SJSA1 (cell line): ENCODE measurements at places on chromosomes 7 and 10. TPM values are rescaled to one million over a fixed set of nuclear protein-coding genes. Genes with fewer than 3 reads are reported as not detected.

- H3K27me3 ChIP-seq: no peaks in the 10 kb centered on the region
- no peaks in the 10 kb centered on the region for H3K4me1 ChIP-seq
- H3K4me3 ChIP-seq: no peak overlapping the region
- H3K36me3 ChIP-seq: no peaks in the 10 kb centered on the region
- DNase-seq: no peak
- no peak overlapping the region for H3K27ac ChIP-seq
These were observed 144.9 kb upstream of the FOXP2 start for GRCh38 chr7:114269714-114270113.

DNA sequence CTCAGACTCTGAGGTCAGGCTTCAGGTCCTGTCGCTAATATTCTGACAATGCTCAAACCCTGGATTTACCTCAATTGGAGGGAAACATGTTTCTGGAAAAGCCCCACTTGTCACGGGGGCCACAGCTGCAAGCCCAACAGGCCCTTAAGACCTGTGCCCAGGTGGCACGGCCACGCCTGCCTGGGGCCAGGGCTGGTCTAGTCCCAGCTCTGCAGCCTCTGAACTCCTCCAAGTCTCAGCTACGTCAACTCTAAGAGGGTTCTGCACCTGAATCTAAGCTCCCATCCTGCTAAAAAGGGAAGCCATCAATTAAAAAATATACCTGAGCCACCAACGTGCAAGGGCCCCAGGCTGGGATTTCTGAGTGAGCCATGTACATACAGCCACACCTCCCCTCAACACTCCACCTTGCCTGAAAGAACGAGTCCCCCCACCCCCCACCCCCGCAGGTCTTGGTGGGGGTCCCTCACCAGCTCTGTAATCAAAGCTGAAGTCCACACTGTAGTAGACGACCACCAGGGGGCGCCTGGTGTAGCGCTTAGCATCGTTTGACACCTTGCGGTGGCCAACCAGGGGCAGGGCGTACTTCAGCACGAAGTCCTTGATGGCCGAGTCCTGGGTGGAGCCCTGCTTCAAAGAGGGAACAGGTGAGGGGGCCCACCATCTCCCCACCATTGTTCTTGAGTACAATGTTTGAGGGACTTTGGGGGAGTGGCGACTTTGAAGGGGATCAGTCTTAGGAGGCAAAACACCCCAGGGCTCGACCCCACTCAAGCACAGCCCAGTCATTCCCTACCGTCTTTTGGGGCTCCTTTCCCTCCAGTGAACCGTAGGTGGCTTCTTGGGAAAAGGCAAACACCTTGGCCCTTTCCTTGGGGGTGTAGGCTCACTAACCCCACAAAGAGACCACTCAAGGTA is 22.6 kb downstream of the PDIA4 start:
- no peak overlapping the region for H3K4me3 ChIP-seq
- H3K4me1 ChIP-seq: no peaks in the 10 kb centered on the region
- peak; percentile 79 for DNase-seq

DNA sequence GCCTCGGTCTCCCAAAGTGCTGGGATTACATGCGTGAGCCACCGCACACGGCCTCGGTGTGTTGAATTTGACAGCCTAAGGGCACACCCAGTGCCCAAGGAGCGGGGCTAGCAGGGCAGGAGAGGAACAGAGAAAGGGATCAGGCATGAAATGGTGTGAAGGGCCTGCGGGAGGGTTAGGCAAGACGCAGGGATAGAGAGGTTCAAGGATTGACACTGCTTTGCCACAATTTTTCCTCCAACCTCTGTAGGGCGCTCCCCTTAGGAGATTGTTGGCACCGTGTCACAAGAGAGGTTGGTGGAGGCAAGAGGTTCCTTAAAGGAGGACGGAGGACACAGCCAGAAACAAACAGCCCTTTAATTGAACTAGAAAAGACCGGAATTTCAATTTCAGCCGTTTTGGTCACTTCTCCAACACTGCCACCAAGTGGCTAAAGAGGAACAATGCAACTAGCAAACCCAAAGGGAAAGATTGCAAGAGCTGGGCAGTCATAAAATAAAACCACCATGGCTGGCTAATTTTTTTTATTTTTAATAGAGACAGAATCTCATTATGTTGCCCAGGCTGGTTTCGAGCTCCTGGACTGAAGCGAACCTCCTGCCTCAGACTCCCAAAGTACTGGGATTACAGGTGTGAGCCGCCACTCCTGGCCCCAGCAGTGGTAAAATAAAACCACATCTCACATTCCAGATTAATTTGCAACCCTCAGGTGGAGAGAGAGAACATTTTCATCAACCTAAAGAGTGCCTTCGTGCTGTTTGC is 6.9 kb upstream of the CREB3L2 start:
- H3K36me3 ChIP-seq: no peaks in the 10 kb centered on the region
- peaks cover 3% of the 10 kb centered on the region for H3K4me1 ChIP-seq
- H3K4me3 ChIP-seq: no peak overlapping the region
- no peak for DNase-seq
- no peak overlapping the region for H3K27ac ChIP-seq
- H3K27me3 ChIP-seq: 0 out of 2 replicates have a peak, but pooled peaks cover 3% of the 10 kb centered on the region

GUSB gene
- total RNA-seq: 47.0 and 70.8 TPM in 2 replicates

TAC1 gene
- not detected in 2 replicates for total RNA-seq

DNA sequence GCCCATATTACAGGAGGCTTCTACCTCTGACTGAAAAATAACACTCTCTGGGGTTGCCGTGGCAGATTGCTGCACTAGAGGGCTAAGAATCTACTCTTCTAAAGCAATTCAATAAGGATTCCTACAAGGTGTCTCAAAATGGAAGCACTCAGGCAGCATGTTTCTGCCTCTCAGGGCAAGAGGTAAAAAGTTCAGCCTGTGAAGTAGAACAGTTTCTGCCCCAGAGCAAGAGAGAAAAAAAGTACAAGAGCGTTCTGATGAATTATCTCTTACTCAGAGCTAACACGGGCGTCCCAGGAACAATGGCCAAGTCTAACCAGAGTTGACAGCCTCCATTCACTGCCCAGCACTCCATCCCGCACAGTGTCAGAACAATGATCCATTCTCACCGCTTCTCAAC is 71.3 kb upstream of the TES start:
- H3K36me3 ChIP-seq: no peaks in the 10 kb centered on the region
- peaks cover 10% of the 10 kb centered on the region for H3K27me3 ChIP-seq
- H3K4me3 ChIP-seq: no peak overlapping the region

GRCh38 chr10:98383869-98384268 is 31.1 kb downstream of the PYROXD2 start:
- H3K4me3 ChIP-seq: no peak overlapping the region
- no peak for DNase-seq
- no peaks in the 10 kb centered on the region for H3K27me3 ChIP-seq
- H3K27ac ChIP-seq: no peak overlapping the region
- H3K36me3 ChIP-seq: peaks cover 7% of the 10 kb centered on the region; the same call in 1 of the 2 replicates

GPR85 gene
- 2.3 and 7.1 TPM in 2 replicates for total RNA-seq

TAS2R4 gene
- 0.05 and 0.22 TPM in 2 replicates for total RNA-seq

- no peaks in the 10 kb centered on the region for H3K36me3 ChIP-seq
- H3K27me3 ChIP-seq: no peaks in the 10 kb centered on the region
- H3K27ac ChIP-seq: no peak overlapping the region
- no peak overlapping the region for H3K4me3 ChIP-seq
- no peaks in the 10 kb centered on the region for H3K4me1 ChIP-seq
These were observed 156.9 kb downstream of the PLCE1 start for GRCh38 chr10:94150541-94151184.

CFAP43 gene
- 0.08 and 0.16 TPM in 2 replicates for total RNA-seq

- no peak for DNase-seq
- H3K4me1 ChIP-seq: no peaks in the 10 kb centered on the region
- no peak overlapping the region for H3K27ac ChIP-seq
- no peak overlapping the region for H3K4me3 ChIP-seq
- no peaks in the 10 kb centered on the region for H3K27me3 ChIP-seq
These were observed 281.7 kb downstream of the FRMD4A start for GRCh38 chr10:14048930-14049613.

GRCh38 chr10:12839941-12840611 is 161.4 kb downstream of the CCDC3 start:
- H3K27ac ChIP-seq: no peak overlapping the region
- H3K27me3 ChIP-seq: no peaks in the 10 kb centered on the region
- H3K4me1 ChIP-seq: peaks cover 23% of the 10 kb centered on the region
- no peak overlapping the region for H3K4me3 ChIP-seq
- no peak for DNase-seq

- no peak overlapping the region for H3K27ac ChIP-seq
- no peaks in the 10 kb centered on the region for H3K36me3 ChIP-seq
- no peak overlapping the region for H3K4me3 ChIP-seq
- no peak for DNase-seq
- H3K27me3 ChIP-seq: no peaks in the 10 kb centered on the region
- 0 out of 2 replicates have a peak, but pooled peaks cover 4% of the 10 kb centered on the region for H3K4me1 ChIP-seq
These were observed 337.9 kb downstream of the FGFR2 start for GRCh38 chr10:121260377-121260776.

SORCS1 gene
- not detected in 2 replicates for total RNA-seq

DNA sequence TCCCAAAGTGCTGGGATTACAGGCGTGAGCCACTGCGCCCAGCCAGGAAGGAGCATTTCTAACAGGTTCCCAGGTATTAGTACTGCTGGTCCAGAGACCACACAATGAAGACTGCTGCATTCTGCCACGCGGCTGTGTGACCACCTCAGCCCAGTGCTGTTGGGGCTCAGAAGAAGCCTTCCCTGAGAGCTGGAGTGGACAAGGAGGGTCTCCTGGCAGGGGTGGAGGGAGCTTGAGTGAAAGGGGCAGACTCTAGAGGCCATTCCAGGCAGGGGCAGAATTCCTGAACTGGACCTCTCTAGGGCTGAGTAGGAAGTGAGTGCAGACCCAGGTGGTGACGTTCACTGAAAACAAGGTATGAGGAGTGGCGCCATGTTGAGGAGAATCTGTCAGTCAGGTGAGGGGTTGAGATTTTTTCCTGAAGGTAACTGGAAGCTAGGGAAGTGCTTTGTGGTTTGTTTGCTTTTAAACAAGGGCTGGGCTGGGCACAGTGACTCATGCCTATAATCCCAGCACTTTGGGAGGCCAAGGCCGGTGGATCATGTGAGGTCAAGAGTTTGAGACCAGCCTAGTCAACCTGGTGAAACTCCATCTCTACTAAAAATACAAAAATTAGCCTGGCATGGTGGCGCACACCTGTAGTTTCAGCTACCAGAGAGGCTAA is 67.6 kb downstream of the TACC2 start:
- no peak overlapping the region for H3K27ac ChIP-seq
- no peak overlapping the region for H3K4me3 ChIP-seq
- peaks cover 41% of the 10 kb centered on the region for H3K4me1 ChIP-seq
- H3K36me3 ChIP-seq: no peaks in the 10 kb centered on the region
- DNase-seq: no peak

- H3K27me3 ChIP-seq: peaks cover 4% of the 10 kb centered on the region; the same call in 1 of the 2 replicates
- no peak for DNase-seq
- no peaks in the 10 kb centered on the region for H3K36me3 ChIP-seq
- H3K4me1 ChIP-seq: peaks cover 22% of the 10 kb centered on the region
- no peak overlapping the region for H3K4me3 ChIP-seq
These were observed 59.9 kb upstream of the COL13A1 start for GRCh38 chr10:69741671-69742355.

DNA sequence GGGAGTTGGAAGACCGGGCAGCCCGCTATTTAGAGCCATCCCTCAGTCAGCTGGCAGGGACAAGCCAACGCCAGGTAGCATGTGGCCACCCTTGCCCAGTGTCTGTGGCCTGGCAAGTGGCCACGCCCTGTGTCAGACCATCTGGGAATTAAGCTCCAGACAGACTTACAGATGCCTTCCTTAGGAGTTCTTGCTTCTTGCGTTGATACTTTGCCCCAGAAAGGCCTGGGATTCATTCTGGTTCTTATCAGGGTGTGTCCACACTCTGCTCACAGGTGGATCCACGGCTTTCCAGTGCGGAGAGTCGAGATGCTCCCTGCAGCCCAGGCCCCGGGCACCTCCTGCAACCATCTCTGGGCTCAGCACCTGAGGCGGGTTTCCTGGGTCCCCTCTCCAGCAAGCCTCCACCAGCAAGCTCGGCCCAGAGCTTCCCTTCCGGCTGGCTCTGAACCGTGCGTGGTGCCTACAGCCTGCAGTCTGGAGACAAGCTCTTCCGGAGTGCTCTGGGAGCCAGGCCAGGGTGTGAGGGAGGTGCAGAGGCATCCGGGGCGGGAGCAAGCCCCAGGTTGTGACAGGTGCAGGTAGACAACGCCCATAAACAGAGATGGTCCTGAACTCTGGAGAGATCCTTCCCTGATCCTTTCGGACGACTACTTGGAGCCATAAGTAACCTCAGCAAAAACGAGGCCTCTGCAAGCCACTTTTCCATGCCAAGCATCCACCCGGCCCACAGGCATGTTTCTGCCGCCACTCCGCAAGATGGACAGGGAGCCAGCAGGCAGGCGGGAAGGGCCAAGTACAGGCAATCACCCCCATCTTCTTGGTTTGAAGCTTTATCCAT is 32.3 kb upstream of the PPIF start:
- no peaks in the 10 kb centered on the region for H3K27me3 ChIP-seq
- peak overlapping the region; percentile 52 for H3K27ac ChIP-seq
- no peak overlapping the region for H3K4me3 ChIP-seq
- no peak for DNase-seq
- peaks cover 58% of the 10 kb centered on the region for H3K36me3 ChIP-seq
- H3K4me1 ChIP-seq: peaks cover 72% of the 10 kb centered on the region

DNA sequence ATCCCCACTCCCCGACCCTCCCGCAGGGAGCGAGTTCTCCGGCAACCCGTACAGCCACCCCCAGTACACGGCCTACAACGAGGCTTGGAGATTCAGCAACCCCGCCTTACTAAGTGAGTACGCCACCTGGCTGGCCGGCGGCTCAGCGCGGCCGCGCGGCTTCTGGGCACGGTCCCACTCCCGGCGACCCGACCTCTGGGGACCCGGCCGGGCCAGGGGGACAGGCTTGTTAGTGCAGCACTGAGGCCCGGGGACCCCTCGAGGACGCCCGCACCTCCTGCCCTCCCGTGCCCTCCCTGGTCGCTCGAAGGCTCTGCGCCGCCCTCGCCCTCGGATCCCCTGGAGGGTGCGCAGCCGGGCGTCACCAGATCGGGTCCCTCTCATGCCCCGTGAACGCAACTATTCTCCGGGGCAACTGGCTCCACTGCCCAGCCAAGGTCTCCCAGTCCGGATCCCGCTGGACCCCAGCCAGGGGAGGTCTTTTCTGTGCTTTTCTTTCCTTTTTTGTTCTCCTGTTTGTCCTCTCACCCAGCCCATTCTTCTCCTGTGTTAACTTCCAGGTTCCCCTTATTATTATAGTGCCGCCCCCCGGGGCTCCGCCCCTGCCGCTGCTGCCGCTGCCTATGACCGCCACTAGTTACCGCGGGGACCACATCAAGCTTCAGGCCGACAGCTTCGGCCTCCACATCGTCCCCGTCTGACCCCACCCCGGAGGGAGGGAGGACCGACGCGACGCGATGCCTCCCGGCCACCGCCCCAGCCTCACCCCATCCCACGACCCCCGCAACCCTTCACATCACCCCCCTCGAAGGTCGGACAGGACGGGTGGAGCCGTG is 81.8 kb downstream of the PAX2 start:
- H3K36me3 ChIP-seq: no peaks in the 10 kb centered on the region
- peak overlapping the region; percentile 10; the same call in 1 of the 2 replicates for H3K4me3 ChIP-seq
- no peak overlapping the region for H3K27ac ChIP-seq
- peak; percentile 15 for DNase-seq

DNA sequence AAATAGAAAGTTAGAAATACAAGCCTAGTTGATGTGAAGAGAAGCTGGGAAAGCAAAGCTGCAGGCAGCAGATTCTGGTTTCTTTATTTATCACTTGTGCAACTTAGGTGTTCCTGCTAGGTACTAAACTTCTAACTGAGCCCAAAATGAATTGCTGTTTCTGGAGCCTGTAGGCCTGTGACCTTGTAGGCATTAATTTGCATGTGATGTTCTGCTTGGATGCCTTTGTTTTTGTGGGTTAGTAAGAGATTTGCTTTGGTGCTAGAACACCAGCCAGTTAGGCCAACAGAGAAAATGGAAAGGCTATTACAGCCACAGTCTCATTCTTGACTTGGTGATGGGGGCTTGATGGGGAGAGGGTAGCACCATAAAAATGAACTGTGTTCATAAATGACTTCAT is 370.7 kb downstream of the PPP1R3A start:
- H3K27ac ChIP-seq: no peak overlapping the region
- no peaks in the 10 kb centered on the region for H3K27me3 ChIP-seq
- no peak overlapping the region for H3K4me3 ChIP-seq
- DNase-seq: no peak
- H3K36me3 ChIP-seq: no peaks in the 10 kb centered on the region
